ENCODE measurements at places on chromosomes 16 and 17. TPM values are rescaled to one million over a fixed set of nuclear protein-coding genes. Genes with fewer than 3 reads are reported as not detected.

DNA sequence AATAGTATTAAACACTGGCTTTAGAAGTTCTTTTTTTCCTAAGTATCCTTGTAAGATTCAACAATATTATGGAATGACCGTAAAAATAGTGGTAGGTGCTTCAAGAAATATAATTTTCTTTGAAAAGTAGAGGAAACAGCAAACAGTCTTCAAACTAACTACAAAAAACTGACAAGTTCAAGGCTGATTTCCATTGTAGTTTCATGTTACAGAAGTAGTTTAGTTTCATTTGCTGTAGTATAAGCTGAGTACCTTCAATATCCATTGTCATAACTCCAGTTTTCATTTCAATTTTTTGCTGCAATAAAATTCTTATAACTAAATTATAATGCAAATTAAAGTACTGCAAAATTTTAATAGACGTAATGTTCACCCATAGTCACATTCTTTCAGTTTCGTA is 19.3 kb downstream of the PHKB start:
- DNase-seq, result no peak

- DNase-seq, result no peak
These were observed 20.6 kb downstream of the METTL22 start for GRCh38 chr16:8642146-8642545.

DNA sequence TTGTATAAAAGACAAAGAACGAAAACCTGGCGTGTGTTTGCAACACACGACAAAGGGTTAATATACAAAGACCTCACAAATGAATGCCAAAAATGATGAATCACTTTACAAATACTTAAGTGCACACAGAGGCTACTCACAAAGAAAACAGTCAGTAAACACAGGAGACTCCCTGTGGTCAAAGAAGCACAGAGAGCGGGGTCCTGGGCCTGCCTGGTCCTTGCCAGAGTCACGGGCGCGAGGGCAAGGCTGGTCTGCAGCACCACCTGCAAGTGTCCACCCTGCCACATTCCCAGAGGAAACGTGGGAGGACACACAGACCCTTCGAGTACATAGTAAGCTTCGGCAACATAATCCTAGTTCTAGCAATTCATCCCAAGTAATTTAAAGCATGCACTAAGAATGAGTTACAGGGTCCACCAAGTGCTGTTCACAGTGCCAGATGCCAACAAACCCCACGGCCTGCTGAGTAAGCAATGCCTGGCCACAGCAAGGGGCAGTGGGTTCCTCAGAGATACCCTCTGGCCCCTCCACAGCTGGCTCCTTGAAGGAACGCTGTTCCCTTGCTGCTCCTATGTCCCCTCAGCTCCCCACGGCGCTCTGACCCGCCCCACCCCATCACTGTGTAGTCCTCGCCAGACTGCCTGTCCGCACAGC is 24.6 kb upstream of the FAAP100 start:
- no peak for DNase-seq

- no peak for DNase-seq
These were observed 174.3 kb downstream of the CCDC182 start for GRCh38 chr17:57570724-57571344.

GRCh38 chr17:73083432-73083831 is 9.1 kb downstream of the SLC39A11 start:
- DNase-seq, result no peak

GRCh38 chr16:85943711-85944110 is 44.7 kb downstream of the IRF8 start:
- DNase-seq, result no peak

DNA sequence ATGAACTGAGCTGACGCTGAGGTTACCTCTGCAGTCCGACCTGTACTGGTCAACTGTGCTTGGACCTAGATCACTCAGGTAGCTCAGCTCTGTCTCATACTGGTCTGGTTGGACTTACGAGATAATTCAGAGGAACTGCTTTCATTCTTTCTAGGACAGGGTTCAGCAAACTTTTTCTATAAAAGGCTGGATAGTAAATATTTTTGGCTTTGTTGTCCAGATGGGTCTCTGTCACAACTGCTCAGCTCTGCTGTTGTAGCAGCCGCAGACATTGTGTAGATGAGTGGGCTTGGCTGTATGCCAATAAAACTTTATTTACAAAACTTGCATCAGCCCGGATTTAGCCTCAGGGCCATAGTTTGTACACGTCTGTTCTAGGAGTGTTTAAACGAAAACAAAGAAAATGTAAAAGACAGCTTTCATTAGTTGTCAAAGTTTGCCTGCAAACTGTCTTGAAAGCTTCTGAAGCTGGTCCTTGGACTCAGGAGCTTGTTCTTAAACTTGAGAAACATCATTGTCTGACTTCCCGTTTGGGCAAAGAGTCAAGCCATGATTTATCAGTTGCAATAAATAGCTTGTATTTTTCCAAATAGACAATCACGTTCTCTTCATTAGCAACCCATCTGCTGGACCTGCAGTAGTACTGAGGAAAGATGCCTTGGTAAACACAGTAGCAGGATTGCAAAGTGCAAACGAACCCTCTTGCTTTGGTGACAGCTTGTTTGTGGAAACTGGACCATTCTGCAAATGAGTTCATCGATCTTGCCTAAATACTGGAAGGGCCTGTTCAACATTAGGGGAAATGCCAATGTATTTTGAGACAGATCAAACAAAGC is 253.4 kb downstream of the SNX29 start:
- DNase-seq, result no peak

- DNase-seq, result no peak
These were observed 496 bp downstream of the TOX3 start for GRCh38 chr16:52546291-52547003.

- peak; percentile 84 for DNase-seq
These were observed 233.4 kb upstream of the HSBP1 start for GRCh38 chr16:83574388-83574787.

- DNase-seq, result no peak
These were observed 97.6 kb downstream of the NPIPB11 start for GRCh38 chr16:29308644-29309546.

DNA sequence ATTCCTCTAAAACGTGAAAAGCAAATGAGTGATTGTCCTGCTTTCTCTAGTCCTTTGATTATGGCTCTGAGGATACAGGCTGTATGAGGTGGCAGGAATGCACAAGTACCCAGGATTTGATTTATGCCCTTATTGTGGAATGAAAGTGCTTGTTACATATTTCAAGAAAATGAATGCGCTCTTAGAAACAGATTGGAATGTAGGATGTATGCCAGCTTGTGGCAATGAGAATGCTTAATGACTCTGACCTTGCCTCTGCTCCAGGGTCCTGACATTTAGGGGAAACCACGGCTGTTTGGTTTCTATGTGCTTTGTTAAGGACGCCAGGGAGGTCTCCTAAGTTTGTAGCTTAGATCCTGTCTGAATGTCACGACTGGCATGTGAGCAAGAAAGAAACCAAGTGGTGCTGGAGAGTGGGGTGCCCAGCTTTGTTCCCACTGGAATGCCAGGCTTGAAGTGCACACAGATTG is 22.0 kb downstream of the PRCD start:
- no peak for DNase-seq

GRCh38 chr16:79537584-79537983 is 63.0 kb downstream of the MAF start:
- DNase-seq, result no peak

- DNase-seq, result no peak
These were observed 5.0 kb downstream of the SOST start for GRCh38 chr17:43753493-43754129.

The AATK gene
- 0.87 TPM for total RNA-seq

The ZNF75A gene
- 12.9 TPM for total RNA-seq

The ARHGAP44 gene
- 5.8 TPM for total RNA-seq

The KCTD19 gene
- 0.35 TPM for total RNA-seq

The C17orf78 gene
- total RNA-seq, result not detected

The HNF1B gene
- total RNA-seq, result 21.9 TPM
